ENCODE measurements at places on chromosomes 16 and 17.

- DNase-seq: no peak
Measured at GRCh38 chr16:87044829-87045228, 272.4 kb downstream of the C16orf95 start.

- no peak for DNase-seq
Measured at GRCh38 chr17:31789707-31790505, 69.1 kb downstream of the COPRS start.

DNA sequence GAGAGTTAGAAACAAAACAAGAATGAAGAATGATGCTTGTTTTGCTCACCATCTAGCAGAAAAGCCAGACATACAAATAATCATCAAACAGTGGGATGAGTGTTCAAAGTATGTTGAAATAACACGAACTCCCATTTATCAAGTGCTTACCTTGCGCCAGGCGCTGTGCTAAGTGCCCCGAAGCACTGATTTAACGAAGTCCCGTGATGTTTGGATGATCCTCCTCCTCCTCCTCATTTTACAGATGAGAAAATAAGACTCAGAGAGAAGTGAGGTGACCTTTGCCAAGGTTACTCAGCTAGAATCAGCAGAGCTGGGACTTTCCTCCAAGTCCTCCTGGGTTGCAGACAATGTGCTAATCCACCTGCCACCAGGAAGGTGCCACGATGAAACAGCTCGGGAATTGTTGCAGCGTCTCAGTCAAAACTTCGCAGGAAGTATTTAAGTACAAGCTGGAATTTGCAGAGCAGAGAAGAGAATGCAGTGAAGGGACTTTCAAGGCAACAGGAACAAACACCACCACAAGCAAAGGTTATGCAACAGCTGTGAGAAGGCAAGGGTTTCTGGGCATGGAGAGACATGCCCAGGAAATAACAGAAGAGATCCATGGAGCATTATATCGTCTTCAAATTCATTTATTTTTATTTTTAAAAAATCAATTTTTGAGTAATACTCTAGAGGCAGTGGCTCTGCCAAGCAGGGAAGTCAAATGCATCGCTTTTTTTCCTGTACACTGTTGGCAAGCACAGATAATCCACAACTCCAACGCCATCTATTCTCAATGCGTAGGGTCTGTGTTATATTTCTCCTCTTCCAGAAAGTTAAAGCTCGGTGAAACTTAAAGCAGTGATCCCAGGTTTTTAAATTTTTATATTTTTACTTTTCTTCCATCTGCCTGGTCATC is 11.1 kb downstream of the PRCD start:
- no peak for DNase-seq

DNA sequence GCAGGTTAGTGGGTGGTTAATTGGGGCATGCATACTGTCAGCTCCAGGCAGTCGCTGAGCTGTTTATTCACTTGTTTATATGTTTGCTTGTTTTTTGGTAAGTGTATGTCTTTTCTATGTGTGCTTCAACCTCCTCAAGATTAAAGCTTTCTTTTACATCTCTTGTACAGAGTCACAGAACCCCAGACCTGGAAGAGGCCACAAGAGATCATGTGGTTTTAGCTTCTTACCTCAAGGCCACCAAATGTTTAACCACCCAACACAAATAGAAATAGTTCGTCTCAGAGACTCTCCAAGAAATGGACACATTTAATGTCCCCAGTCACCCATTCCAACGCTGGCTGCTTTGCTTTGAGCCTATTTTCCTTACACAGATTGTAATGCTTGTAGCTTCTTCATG is 11.8 kb upstream of the TMEM98 start:
- no peak for DNase-seq

DNA sequence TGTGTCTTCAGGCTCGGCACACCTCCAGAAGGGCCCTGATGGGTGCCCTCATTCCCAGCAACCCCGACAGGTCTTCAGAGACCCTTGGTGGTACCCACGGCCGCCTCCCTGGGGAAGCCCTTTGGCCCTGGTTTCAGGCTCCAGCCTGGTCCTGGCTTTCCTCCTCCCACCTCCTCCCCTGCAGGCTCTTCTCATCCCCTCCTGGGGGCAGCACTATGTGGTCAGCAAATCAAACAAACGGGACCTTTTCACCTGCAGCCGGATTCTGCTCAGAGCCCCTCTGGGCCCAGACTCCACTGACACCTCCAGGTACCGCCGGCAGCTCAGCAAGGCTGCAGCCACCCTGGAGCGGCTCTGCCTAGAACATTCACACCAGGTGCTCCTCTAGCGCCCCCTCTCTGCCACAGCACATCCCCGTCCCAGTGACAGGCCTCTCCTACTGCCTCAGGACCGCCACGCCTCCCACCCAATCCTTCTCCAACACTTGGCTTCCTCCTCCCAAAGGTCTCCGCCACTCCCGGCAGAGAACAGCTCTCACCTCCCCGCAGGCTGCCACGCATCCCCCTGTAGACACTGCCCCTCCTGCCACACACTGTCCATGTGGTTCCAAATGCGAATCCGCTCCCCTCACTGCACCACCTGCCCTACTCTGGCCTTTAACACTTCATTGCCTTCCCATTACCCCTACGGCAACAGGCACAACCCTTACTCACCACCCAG is 12.0 kb downstream of the CORO7 start:
- DNase-seq: no peak

DNA sequence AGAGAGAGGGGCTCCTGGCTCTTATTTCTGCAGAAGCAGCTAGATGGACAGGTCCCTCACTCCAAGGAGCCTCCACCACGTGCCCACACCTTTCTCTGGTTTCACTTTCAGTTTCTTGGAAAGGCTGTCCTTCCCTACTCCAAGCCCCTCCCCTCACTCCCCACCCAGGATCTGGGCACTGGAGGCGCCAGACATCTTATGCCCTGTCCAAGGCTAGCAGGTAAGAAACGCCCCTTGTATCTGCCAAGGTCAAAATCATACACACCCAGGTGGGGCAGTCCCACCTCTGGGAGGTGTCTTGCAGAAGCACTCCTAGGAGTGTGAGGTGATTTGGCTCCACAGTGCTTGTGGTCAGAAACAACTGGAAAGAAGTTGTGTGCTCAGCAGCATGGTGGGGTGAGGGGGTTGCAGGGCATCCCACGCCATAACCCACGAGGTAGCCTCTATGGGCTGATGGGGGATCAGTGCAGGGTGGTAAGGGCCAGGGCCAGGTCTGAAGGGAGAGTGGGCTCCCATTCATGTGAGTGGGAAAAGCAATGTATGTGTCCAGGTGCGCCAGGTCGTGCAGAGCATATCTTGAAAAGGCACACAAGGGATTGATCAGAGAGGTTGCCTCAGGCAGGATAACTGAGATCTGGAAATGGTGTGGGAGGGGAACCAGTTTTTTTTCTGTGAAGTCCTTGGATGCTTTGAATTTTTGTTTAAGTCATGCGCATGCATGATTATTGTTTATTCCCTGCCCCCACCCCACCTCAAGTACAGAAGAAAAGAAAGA is 31.8 kb upstream of the PRM1 start:
- DNase-seq: peak; percentile 47

DNA sequence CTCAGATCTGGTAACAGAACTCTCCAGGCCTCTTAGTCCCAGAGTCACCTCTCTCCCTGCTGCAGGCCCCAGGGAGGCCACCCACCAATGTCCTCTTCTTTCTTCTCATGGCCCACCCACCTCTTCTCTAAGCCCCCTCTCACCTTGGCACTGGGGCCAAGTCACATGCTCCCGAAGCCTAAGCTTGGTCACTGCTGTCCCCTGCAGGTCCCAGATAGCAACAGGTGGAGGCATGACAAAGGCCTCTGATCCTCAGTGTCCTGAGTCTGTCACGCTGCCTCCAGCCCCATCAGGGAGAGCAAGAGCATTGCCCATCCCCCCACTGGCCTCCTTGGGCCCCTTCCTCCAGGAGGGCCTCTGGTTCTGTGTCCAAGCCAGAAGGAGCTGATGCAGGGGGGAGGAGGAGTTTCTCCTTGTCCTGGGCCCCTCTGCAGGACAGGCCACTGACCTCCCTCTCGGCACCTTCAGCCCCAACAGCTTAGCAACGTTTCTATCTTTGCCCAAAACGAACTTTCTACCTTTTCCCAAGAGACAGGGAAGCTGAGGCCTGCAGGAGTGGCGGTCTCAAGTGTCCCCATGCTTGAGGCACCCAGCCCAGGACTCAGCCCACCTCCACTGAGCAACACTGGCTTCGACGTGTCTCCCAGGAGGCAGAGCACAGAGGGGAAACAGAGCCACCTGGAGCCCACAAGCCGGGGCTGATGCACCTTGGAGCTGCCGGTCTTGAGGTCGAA is 8.6 kb downstream of the P2RX1 start:
- no peak for DNase-seq

DNA sequence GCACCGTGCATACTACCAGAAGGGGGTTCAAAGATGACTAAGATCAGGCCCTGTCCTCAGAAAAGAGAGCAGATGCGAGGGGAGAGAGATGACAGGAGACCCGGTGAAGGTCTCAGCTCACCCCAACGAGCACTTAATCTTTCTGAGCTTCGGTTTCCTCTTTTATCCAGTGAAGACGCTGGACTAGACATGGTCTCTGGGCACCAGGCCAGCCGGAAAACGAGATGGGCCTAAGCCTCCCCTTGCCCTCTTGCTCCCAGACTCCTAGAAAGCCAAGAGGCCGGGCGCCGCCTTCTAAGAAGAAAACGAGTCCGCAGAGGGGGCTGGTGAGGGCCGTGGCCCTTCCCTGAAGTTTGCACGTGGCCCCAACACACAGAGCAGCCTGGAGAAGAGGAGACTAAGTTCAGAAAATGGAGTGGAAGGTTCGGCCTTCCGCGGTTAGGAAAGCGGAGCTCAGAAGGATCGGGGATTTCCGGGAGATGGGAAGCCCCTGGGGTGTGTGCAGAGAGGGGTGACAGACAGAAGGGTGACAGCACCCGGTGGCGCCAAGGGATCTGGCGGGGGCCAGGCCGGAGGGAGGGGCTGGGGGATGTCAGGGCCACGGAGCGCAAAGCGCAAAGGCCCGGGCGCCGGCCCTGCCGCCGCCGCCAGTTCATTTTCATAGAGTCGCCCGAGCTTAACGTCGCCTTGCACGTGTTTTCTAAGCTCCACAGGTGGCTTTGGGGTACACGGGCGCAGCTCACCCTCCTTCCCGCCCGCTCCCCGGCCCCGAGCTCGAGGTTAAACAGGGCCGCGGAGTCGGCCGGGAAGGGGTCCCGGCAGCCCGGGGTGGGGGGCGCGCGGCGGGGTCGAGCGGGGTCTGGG is 42.1 kb upstream of the BHLHA9 start:
- no peak for DNase-seq

Data from fibroblast of skin of left quadriceps (primary cell).